SK-N-DZ (cell line): ENCODE measurements at places on chromosomes 4 and X.

DNA sequence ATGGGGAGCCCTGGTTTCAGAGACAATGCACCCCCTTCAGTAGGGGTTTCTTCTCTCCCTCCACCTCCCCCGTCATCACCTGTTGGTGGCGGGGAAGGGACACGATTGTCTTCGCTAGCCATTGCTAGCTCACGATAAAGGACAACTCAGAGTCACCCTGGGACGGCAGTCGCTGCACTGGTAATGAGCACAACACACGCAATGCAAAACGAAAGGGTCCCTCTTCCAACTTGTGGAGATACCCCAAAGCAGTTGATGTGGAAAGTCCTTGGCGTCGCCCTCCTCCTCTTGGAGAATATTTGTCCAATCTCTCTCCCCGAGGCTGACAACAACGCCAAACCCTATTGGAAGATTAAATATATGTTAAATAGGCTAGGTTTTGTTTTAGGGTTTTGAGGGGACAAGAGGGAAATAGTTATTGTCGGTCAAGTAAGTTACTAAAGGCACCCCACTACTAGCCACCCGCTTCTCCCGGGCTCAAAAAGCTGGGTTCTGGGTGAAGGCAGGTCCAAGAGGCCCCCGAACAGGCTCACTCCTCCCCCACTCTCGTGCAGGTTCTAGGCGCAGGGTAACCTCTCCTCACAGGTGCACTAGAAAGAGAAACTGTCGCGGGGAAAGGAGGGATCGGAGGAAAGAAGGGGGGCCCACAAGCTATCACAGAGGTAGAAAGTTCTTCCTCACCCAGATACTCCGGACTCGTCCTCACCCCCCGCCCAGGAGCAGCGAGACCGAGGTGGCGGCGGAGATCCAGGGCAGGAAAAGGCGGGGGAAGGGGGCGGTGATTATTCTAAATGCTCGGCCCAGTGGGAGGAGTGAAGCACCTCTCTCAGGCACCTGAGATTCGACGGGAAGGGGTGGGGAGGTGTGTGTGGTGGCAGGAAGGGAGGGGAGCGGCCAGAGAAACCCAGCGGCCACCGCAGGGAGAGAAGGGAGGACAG is at the start of gene LRBA:
Gene LRBA, minus strand, starts transcription at position 764 of the 938 bp plus-strand sequence. Its CDS starts 642 bp downstream, at position 122.
- DNase-seq, result peak; percentile 67

GRCh38 chr4:40937140-40937725 is 187.5 kb downstream of the NSUN7 start:
- DNase-seq, result no peak

DNA sequence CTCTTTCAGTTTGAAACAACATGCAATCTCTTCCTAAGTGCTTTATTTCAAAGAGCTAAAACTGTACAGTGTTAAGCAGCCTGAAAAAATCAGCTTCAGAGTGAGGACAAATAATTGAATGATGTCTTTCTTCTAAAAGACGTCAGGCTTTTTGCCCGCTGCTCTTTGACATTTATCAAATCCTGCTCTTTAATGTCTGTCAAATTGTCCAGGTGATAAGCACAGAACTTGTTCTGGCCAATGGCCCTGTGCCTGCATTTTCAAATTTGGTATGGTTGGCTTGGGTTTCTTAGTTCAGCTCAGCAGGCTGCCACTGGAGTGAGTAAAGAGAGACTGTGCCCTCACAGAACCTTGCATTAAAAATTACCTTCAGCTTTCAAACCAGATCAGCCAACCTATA is 712.9 kb upstream of the LCORL start:
- DNase-seq, result peak; percentile 84

- no peak for DNase-seq
These were observed 106.9 kb upstream of the ACSL4 start for GRCh38 chrX:109839694-109840567.

DNA sequence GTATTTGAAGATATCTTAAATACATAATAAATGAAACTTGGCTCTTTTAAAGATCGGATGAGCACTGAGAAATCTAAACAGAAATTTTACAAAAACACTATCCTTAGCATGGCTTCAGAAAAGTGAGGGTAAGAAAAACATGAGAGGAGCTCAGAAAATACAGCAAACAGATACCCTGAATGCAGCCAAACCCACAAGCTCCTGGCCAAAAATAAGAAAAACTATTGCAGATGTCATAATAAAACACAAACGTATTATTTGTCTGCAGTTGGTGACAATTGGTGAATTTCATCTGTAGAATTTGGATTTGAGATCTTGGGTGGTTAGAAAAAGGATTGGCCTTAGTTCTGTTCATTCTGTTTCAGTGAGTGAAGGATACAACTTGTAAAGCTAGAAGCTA is 603.9 kb downstream of the INPP4B start:
- no peak for DNase-seq

DNA sequence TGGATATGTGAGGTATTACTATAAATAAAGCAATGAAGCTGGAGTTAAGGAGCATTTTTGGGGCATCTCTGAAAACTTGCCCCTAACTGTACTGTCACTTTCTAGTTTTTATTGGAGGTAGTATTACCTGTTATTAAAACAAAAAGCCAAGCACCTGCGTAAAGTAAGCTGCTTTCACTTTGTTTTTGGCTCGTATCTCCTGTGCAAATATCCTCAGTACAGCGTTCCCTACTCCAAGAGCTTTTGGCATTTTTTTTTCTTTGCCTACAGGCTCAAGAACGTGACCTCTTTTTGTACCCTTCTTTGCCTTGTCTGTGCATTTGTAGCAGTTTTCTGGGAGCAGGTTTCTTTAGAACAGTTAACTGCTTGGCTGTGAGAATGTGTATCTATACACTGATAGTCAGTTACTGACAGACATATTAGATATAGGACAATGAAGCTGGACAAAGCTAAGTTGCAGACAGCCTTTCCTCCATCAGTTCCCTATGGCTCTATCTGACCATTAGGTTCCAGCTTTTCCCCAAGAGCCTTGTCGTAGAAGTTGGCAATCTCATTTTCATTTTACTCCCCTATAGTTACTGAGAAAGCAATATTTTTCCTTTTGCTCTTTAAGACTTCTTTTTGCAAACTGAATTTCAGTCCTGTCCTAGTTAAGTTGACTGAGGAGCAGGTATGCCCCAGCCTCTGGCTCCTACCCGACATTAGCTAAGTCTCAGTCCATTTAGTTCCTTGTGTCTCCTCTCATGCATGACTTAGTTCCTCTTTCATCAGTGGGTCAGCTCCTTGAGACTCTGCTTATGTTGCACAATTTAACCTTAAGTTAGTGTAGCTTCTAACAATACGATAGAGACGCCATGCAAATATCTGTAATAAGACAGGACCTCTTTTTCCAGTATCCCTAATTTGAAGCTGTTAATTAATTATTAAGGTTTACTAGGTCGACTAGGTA is 71.5 kb upstream of the HPRT1 start:
- no peak for DNase-seq

- no peak for DNase-seq
These were observed 194.0 kb upstream of the NUDT6 start for GRCh38 chr4:123116412-123116811.

DNA sequence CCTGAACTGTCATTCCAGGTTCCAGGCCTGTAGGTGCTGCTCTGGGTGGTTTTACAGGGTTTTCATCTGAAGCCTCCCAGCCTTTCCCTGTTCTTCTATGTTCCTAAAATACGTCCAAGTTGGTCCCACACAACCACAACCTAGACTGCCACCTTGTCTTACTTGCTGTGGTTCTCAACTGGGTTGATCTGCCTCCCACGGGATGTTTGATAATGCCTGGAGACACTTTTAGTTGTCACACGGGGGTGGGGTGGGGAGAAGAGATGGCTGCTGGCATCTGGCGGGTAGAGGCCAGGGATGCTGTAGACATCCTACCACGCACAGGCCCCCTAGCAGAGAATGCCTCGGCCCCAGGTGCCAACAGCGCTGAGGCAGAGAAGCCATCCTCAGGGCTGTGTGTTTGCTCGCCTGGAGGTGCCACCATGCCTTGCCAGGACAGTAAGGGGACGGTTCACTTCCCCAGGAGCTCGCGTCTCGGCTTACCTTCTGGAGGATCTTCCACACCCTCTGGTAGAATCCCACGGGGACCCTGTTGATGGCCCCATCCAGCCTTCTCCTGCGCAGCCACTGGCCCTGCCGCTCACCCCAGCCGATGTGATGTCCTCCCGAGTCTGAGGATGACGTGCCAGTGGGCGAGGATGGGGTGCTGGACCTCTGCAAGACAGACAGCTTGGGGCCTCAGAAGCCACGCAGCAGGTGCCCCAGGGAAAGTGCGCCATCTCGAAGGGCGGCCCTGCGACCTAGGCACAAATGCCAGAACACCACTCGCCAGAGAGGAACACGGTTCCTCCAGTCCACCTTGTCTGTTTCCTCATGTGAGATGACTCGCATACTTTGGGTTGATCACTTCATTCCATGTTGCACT is 87.0 kb downstream of the PHKA2 start:
- no peak for DNase-seq

DNA sequence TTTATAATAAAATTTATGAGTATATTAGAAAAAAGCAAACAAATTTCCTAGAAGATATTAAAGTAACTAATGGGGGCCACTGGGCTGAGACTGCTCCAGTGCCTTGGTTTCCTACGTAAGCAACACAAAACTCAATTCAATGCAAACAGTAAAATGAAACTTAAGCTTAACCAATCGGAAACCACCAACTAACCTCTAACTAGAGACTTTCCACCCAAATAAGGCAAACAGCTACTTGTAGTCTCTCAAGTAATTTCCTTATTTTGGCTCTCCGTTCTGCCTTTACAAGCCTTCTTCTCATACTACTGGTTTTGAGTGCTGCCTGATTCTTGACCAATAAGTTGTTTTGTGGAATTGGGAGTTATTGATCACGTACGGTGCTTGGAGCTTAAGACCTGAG is 167.3 kb upstream of the VEGFC start:
- DNase-seq, result no peak

DNA sequence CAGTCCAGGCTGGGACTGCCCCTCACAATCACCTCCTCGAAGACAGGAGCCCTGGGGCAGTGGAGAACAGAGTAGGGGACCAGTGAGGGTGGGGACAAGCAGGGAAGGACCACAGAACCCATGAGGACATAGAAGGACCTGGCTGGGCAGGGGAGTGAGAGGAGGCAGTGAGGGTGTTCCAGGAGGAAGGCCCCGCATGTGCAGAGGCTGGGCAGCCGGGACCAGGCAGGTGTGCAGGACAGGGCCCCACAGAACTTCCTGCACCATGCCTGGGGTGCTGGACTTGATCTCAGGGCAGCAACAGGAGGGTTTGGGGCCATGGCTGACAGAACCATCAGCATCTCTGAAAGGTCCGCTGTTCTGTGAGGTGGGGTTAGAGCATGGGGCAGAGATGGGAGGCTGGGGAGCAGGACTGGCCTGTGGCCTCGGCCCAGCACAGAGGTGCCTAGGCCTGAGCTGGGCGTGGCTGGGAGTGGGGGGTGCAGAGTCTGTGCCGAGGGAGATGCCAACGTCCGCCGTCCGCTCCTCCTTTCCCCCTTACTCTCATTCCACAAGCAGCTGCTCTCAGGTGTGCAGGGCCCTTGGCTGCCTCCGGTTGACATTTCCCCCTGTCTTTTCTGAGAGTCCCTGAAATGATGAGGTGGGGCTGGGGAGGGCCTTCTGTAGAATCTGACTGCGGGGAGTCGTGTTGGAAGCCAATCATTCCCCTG is 40.8 kb downstream of the EVC start:
- no peak for DNase-seq

- no peak for DNase-seq
These were observed 935.9 kb upstream of the EPHA5 start for GRCh38 chr4:66606215-66606614.

DNA sequence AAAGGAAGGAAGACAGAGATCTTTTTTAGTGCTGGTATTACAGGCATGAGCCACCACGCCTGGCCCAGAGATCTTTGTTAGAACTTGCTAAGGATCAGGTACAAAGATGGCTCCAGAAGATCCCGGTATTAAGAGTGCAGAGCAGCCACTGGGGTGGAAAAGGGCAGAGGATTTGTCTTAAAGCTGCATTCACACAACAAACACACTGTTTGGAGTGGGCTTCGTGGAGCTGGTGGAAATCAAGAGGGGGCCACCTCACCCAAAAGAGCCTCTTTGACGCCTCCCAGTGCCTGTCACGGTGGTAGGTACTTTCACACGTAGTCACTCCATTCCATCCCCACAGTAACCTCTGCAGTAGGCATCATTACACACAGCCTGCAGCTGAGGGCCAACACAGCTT is 13.3 kb downstream of the HELT start:
- no peak for DNase-seq

GRCh38 chr4:141356321-141356962 is 135.7 kb downstream of the ZNF330 start:
- DNase-seq, result no peak

DNA sequence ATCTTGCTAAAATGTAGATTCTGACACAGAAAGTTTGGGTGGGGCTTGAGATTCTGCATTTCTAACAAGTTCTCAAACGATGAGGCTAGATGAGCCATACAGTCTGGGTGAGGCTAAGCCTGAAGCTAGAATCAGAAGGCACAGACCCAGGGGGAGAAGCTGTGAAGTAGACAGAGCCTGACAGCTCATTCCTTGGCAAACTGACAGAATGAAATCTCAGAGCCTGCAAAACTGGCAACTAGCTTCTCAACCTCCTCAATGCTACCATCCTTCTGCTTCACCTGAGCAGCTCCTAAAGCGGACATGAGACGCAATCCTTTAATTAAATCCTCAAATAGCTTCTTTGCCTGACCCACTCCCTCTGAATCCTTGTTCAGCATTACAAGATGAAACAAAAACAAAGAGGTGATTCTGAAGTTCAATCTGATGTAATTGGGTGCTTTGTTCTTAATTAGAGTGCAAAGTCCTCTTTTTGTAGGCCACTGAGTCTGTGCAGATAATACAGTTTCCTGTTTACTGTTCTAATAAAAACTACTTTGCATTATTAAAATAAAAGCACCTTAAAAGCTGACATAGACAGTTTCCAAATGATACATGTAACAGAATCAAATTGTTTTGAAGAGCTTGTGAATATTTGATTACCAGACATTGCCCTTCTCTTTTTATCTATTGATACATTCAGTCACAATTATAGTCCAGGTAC is 71.0 kb upstream of the BMP2K start:
- no peak for DNase-seq

DNA sequence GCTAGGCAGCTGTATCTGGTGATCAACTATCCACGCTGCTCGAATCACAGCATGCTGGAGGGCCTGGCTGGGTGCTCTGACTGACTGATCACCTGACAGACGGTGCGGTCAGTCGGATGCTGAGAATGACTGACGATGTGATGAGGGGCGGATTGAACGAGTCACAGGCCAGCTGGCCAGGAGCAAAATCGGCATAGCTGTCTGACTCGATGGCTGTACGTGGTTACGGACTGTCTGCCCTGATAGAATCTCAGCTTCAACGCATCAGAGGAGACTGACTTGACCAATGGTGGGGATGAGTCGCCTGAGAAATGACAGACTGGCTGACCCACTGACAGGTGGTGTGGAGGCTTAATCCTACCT is 1.0 kb upstream of the SUV39H1 start:
- DNase-seq, result no peak

- no peak for DNase-seq
These were observed 111.4 kb downstream of the NYX start for GRCh38 chrX:41558531-41558930.

GRCh38 chrX:137118536-137118935 is 84.7 kb upstream of the GPR101 start:
- DNase-seq, result no peak

GRCh38 chr4:103098341-103098740 is 1.3 kb downstream of the BDH2 start:
- peak; percentile 8 for DNase-seq
